ENCODE measurements at places on chromosomes 13 and 19.

DNA sequence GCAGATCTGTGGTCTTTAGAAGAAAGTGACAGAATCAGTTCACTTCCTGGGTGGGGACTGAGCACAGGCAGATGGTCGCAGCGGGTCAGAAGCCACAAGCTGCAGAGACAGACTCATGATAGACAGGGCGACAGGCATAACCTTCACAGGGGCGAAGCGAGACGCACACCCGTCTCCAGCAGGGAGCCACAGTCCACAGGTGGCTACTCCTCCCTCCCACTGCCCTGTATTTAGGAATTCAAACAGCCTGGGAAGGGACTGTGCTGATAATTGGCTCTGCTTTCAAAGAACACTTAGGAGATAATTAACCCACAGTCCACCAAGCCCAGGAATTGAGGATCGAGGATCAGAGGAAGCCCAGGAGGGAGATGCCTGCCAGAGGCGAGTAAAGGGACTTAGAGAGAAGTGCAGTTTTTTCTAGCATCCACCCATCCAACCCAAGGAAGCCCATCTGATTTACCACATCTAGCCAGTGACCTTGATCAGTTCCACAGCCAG, 23.2 kb downstream of the RFX2 start:
- H3K27me3 ChIP-seq, result no peaks in the 10 kb centered on the region
- DNase-seq, result peak; percentile 47
- no peak overlapping the region for H3K4me3 ChIP-seq
- peak overlapping the region; percentile 68 for H3K27ac ChIP-seq
- H3K4me1 ChIP-seq, result peaks cover 28% of the 10 kb centered on the region

- DNase-seq, result no peak
- peaks cover 5% of the 10 kb centered on the region for H3K27me3 ChIP-seq
- H3K4me3 ChIP-seq, result no peak overlapping the region
- no peaks in the 10 kb centered on the region for H3K36me3 ChIP-seq
These were observed 111.0 kb downstream of the MRPL57 start for GRCh38 chr13:21287331-21287907.

DNA sequence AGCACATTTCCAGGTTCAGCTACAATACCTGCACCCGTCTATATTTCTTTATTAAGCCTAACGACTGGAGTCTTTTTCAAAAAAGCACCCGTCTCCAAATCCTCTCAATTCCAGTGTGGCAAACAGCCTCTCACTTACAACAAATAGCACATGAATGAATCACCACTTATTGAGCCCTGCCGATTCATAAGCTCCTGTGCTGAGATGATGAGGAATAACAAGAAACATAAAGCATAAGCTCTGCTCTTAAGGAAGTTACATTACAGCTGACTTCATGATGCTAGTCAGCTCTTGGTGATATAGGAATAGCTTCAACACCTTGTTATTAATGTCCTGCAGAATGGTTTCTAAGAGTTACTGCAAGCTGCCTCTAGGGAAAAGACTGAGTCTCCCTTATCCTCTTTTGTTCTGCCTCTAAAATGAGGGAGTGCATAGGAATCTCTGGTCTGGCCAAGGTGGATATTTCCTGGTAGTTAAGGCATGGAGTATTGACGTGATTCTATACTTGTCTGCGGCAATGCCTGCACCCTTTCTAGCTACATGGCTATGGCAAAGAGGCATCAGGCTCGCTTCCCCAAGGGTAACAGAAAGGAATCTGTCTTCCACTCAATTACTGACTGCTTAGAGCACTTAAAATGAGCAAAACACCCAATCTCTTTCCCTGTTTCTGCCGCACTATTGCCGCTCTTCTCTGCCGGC, 195.7 kb downstream of the KLF12 start:
- H3K27me3 ChIP-seq, result no peaks in the 10 kb centered on the region
- peaks cover 9% of the 10 kb centered on the region for H3K36me3 ChIP-seq
- no peak overlapping the region for H3K27ac ChIP-seq
- H3K4me3 ChIP-seq, result no peak overlapping the region

DNA sequence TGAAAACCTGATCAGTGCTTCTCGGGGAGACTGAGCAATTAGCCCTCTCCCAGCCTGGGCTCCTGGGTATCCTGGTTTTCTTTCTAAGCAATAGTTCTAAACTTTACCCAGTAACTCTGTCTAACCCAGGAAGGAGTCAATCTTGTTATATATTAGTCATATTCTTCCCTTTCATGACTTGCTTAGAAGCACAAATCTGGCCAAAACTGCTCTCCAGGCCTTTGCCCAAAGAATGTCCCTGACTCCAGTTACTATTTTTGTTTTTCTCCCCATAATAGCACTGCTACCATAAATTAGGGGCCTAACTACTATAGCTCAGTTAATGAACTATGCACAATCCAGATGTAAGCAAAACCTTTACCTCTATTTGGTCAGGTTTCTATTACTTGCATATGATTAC, 355.8 kb upstream of the HTR2A start:
- no peaks in the 10 kb centered on the region for H3K27me3 ChIP-seq
- no peaks in the 10 kb centered on the region for H3K36me3 ChIP-seq
- no peaks in the 10 kb centered on the region for H3K4me1 ChIP-seq
- DNase-seq, result no peak
